ENCODE measurements at places on chromosomes 11 and 22.

GRCh38 chr11:124195189-124195734 lies 12.1 kb downstream of the OR10D3 start:
- DNase-seq, result peak; percentile 45

DNA sequence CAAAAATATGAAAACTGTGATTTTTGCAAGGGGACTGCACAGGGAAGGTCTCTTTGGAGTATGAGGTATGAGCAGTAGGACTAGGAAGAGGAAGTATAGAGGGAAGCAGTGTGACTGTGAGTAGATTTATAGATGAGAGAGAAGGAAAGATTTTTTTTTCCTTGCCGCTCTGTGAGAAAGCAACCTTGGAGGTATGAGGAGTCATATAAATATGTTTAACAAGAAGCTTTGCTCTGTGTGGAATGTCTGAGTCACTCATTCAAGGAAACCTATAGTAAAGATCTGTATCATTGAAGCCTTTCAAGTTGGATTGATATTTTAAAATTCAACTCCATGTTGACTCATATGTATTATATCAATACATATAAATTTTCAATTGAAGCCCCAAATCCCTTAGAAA lies 26.2 kb downstream of the DNHD1 start:
- DNase-seq, result no peak

GRCh38 chr11:64268893-64269539 lies 15.4 kb downstream of the BAD start:
- no peak for DNase-seq

DNA sequence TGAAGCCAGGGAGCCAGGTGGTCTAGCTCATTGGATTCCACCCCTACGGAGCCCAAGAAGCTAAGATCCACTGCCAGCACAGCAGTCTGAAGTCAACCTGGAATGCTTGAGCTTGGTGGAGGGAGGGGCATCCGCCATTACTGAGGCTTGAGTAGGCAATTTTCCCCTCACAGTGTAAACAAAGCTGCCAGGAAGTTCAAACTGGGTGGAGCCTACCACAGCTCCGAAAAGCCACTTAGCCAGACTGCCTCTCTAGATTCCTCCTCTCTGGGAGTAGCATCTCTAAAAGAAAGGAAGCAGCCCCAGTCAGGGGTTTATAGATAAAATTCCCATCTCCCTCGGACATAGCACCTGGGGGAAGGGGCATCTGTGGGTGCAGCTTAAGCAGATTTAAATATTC lies 620.3 kb downstream of the NELL1 start:
- no peak for DNase-seq

DNA sequence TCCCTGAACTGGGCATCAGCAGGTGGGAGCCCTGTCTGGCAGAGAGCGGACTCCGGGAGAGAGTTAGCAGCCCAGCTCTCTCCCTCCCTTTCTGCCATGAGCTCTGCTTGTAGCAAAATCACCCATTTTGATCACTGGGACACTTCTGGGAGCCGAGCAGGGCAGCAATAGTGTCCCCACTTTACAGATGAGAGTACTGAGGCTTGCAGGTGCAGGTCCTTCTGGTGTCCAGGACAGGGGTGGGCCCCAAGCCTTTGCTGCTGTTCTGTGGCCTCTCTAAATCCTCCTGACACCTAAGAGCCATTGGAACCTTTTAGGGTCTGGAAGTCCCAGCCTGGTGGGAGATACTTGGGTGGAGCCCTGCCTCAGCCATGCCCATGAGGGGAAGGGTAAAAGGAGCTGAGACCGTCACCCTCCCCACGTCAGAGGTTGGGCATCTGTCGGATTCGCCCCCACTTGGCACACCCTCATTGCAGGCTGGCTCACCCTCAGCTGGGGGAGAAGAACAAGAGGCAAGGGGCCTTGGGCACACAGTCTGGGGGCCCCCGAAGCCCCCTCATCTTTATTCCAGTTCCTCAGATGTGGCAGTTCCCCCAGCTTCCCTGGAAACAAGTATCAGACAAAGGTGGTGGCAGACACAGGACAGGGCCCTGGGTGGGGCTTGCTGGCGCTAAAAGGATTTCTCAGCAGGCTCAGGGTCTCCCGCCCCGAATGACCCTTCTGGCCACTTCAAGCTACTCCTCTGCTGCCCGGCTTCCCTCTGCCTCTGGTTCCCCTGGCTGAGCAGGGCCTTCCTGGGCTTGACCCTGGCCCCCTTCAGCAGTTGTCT lies 4.5 kb downstream of the RIN1 start:
- no peak for DNase-seq

DNA sequence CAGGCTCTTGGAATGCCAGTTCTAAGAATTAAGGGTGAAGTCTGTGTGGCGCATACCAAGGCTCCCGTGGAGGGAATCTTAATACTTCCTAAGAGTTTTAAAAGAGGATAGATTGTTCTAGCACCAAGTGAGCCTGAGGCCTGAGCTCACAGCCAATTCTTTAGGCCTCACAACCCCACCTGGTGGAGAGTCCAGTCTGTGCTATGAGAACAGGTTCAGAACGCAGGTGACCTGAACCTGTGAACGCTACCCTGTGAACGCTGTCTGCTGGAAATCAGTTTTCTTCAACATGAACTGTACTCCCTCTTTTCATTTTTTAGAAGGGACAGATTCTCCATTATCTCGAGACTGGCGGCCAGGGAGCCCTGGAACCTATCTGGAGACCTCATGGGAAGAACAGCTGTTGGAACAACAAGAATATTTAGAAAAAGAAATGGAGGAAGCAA lies 43.2 kb upstream of the DLAT start:
- DNase-seq, result no peak

GRCh38 chr11:121466063-121466794 lies 13.5 kb upstream of the SORL1-AS1 start:
- peak; percentile 95 for DNase-seq

GRCh38 chr11:109223451-109223850 lies 198.5 kb upstream of the C11orf87 start:
- DNase-seq, result no peak

DNA sequence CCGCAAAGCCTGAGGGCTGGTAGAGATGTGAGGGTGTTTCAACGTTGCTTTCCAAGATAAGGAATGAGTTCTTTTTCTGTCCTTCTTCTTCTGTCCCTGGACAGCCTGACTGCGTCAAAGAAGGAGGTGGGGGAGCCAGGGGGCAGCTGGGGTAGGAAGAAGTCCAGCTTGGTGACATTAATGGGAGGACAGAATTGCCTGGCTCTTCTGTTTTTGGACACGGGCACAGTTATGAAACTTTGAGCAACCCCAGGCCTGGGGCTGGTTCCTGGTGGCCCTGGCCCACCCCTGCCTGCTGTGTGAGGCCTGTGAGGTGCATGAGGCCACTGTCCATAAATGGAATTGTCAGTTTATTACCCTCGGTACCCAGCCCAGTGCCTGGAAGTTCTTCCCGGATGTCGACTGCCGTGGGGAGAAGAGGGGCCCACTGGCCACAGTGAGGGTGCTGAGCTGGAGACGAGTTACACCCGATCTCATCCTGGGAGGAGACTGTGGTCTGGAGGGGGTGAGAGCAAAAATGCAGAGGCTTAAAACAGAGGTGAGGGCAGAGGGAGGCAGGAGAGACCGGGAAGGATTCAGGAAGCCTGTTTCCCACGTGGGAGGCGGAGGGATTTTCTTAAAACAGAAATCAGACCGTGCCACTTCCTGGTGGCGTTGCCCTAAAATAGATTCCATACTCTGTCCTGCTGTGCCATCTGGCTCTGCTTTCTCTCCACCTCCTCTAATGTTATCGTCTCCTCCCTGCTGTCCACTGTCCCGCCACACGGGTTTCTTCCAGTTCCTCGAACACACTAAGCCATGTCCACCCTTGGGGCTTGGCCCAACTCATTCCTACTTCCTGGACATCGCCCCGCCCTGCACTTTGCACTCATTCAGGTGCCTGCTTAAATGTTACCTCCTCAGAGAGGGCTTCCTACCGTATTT lies 59.7 kb upstream of the RASD2 start:
- no peak for DNase-seq

- no peak for DNase-seq
These were observed 55.8 kb downstream of the NECTIN1 start for GRCh38 chr11:119673052-119673758.

DNA sequence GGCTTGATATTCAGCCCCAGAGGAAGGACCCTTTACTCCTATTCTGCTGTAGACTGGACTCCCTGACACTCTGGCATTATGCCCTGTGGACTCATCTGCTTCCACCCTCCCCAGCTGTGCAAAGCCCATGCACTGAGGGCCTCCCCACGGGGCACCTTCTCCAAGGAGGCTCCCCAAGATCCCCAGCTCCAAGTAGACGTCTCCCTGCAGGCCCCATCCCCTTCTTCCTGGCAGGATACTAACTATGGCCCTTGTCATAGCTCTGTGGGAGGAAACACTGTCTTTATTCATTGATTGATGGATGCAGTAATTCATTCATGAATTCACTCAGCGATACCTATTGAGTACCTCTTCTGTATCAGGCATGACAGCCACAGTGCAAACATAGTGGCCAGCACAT lies 15.3 kb upstream of the APOL6 start:
- no peak for DNase-seq

DNA sequence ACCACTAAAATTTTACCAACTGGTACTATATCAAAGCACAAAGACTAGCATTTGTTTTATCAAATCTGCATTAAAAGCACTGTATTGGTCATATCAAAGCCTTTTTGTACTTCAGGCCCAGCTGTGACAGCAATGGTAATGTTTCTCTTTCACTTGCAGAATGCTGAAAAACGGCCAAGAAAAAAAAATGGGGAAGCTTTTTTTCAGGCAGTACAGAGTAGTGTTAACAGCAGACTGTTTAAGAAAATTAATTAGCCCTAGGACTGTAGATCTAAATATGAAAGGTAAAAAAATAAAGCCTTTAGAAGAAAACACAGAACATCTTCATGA lies 33.3 kb downstream of the DENND5A start:
- no peak for DNase-seq

- DNase-seq, result peak; percentile 16
These were observed 16.6 kb downstream of the OR8A1 start for GRCh38 chr11:124586238-124586860.

GRCh38 chr22:38953577-38954413 lies 3.6 kb upstream of the APOBEC3A start:
- no peak for DNase-seq

DNA sequence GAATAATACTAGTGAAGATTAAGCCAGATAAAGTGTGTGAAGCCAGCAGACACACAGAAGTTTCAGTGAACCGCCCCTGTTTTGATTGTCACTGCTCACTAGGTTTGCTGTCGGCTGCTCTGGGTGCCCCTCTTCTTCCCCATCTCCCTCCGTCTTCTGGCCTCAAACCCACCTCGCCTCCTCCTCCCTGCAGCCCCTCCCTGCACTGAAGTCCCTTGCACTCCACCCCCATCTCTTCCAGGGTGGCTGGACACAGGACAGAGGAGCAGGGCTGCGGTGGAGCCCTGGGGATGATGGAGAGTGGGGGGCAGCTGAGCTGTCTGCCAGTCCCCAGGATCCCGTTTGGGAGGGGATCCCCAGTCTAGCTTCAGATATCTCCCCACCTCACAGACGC lies 53.5 kb downstream of the CYTH4 start:
- DNase-seq, result no peak

GRCh38 chr11:44579302-44579761 lies 13.9 kb downstream of the CD82 start:
- no peak for DNase-seq
